ENCODE measurements at places on chromosomes 12 and 14. TPM values are rescaled to one million over a fixed set of nuclear protein-coding genes. Genes with fewer than 3 reads are reported as not detected.

The MSRB3 gene
- 0.24 TPM for total RNA-seq

The MYH6 gene
- not detected for total RNA-seq

The FOXA1 gene
- 0.35 TPM for total RNA-seq

- no peak for DNase-seq
Measured at GRCh38 chr12:26399381-26399780, 204.0 kb downstream of the SSPN start.

DNA sequence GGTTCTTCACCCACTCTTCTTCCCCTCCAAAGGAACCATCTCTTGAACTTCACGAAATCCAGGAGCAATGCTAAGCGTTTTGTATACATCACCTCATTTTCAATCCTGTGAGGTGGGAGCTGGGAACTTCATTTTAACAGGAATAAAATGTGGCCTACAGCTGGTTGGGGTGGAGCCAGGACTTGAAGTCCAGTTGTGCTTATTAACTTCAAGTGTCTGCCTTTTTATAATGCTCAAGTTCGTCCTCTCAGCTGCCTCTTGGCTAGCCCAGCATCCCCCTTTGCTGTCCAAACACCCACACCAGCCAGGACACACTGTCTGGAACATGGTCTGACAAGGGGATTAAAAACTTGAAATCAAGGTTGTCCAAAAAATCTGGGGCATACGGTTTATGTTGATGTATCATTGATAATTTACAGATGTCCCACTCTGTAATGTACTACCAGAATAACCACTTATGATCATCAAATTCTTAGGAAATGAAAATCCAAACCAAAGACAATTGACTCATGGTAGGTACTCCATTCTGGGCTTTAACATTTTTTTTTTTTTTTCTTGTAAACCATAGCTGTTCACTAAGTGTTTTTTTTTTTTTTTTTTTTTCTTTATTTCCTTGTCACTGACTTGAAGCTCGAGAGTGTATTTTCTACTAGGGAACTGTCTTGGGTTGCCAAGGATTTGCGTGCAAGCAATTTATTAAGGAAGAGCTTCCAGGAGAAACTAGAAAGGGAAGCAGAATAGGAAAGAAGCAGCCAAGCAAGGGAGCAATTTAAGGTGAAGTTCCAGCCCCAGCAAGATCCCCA, 252.3 kb downstream of the EFCAB11 start:
- DNase-seq, result no peak

DNA sequence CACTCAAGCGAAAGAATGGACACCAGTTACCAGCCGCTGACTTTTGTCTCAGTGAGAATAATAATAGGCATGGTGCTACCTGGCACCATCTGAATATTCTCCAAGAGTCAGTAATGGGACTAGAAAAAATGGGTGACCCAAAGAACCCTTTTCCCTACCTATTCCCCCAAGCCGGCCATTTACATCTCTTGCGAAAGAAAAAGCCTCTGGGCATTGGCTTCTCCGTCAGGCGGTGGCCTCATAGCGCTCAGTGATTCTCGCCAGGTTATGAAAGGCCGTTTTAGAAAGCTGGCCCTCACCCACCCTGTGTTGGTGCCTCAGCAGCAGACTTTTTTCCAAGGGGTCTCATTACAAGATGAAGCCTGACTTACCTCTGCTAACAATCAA, 523 bp upstream of the SLC6A15 start:
- no peak for DNase-seq

GRCh38 chr14:70662816-70663215, 21.1 kb downstream of the TTC9 start:
- DNase-seq, result no peak

DNA sequence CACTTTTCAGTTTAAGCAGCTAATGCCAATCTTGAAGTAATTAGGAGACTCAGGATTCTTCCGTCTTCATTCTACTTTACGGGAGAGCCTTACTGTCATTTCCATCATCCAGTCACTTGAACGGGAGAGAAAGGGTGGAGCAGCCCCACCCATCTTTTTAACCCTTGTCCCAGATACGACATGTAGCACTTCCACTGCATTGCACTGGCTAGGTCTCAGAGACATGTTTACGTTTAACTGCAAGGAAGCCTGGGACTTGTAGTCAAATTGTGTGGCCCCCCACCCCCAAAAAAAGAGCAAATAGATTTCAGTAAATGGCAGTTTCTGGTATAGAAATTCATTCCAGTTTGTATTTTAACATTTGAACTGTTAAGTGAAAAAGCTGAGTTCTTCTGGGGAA, 46.1 kb upstream of the SYT1 start:
- DNase-seq, result no peak

GRCh38 chr12:127268706-127269425, 998.1 kb upstream of the TMEM132C start:
- no peak for DNase-seq
